Skin of body (tissue), 3 donors: ENCODE measurements at places on chromosomes 13 and 19. TPM values are rescaled to one million over a fixed set of nuclear protein-coding genes. Genes with fewer than 3 reads are reported as not detected.

GRCh38 chr19:41997121-41997850, 3.3 kb upstream of the ATP1A3 start:
- no peak for DNase-seq

DNA sequence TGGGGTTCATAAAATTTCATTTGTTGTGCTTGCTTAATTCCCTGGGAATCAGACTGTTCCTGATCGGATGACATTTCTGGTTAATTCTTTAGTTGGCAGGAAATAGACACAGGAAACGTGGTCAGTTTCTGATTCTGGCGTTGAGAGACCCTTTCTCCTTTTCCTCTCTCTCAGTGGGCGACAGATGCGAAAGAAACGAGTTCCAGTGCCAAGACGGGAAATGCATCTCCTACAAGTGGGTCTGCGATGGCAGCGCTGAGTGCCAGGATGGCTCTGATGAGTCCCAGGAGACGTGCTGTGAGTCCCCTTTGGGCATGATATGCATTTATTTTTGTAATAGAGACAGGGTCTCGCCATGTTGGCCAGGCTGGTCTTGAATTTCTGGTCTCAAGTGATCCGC, 10.8 kb downstream of the LDLR start:
- no peak for DNase-seq

GRCh38 chr13:30382836-30383525, 39.3 kb upstream of the UBE2L5 start:
- no peak for DNase-seq

- DNase-seq = no peak
Observed at GRCh38 chr13:49210669-49211068, 9.5 kb upstream of the MLNR start.

Gene ZNF415
- total RNA-seq = 12.5 TPM

Gene ZNF829
- 3.8 TPM for total RNA-seq
